ENCODE measurements at places on chromosomes 16 and 17.

DNA sequence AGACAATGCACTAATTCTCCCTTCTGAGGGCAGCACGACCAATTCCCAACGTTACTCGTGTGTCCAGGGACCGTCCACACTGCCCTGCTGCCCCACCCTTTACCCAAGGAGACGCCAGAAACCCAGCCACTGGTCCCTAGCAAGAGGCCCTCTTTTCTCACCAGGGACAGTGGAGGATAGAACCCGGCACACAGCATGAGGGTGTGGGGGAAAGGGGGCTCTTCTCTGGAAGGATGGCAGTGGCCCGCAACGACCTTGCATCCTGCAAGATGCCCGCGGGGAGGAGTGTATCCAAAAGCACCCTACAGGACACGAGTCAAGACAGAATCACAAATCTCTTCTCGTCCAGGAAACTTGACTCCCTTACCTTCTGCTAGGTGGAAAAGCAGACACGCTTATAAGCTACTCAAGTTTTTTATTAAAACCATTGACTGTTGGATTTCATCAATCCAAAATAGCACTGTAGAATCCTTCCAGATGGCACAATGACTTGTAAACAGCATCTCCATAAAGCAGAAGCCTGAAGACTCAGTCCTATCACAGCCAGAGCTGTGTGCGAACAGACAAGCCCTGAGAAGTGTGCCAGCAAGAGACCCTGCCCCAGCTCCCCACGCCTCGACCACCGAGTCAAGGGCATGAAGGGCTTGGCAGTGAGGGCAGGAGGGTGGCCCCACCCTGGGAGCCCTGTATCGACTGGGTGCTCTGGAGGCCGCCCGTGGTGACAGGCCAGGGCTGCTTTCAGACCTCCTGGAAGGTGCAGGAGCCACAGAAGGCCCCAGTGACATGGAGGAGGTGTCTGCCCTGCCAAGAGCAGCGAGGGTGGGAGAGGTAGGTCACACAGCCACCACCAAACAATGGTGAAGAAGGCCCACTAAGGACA lies 103.8 kb downstream of the ANKRD11 start:
- DNase-seq: no peak

DNA sequence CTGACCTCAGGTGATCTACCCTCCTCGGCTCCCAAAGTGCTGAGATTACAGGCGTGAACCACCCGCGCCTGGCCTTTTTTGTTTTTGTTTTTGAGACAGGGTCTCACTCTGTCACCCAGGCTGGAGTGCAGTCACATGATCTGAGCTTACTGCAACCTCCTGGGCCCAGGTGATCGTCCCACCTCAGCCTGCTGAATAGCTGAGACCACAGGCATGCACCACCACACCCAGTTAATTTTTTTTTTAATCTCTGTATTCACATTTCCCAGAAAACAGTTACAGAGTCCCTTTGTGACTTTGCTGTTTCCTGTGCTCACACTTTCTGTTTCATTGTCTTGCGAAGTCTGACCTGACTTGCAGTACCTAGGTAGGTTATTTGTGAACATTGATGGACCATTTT lies 2.7 kb downstream of the CLUAP1 start:
- DNase-seq: no peak

GRCh38 chr16:1579214-1579613 lies 32.7 kb downstream of the IFT140 start:
- no peak for DNase-seq

DNA sequence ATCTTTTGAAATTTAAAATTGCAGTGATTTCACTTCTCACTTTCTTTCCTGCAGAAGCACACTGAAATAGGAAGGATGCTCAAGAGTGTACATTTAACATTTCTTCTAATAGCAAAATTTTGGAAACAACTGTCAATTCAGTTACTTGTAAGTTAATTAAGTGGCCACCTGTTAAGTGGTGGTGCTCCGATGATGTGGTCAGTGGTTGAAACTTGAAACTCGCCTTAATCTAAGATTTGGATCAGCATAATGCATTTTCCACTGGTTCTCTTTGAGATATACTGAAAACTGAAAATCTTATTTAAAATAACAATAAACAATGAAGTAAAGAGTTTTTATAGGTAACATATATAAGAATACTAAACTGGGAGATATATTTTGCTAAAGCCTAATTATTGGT lies 7.0 kb upstream of the MYH8 start:
- no peak for DNase-seq

GRCh38 chr16:11147033-11147753 lies 108.8 kb downstream of the SOCS1 start:
- DNase-seq: no peak

All from glutamatergic neuron (in vitro differentiated cells).